ENCODE measurements at places on chromosomes 11 and 22.
A peak's percentile ranks its signal among the peaks of the same experiment; 100 is the strongest.

GRCh38 chr11:75384438-75385080, 14.8 kb upstream of the RPS3 start:
- no peak for DNase-seq

- no peak for DNase-seq
Observed at GRCh38 chr11:65300621-65301275, 13.9 kb upstream of the CDC42EP2 start.

DNA sequence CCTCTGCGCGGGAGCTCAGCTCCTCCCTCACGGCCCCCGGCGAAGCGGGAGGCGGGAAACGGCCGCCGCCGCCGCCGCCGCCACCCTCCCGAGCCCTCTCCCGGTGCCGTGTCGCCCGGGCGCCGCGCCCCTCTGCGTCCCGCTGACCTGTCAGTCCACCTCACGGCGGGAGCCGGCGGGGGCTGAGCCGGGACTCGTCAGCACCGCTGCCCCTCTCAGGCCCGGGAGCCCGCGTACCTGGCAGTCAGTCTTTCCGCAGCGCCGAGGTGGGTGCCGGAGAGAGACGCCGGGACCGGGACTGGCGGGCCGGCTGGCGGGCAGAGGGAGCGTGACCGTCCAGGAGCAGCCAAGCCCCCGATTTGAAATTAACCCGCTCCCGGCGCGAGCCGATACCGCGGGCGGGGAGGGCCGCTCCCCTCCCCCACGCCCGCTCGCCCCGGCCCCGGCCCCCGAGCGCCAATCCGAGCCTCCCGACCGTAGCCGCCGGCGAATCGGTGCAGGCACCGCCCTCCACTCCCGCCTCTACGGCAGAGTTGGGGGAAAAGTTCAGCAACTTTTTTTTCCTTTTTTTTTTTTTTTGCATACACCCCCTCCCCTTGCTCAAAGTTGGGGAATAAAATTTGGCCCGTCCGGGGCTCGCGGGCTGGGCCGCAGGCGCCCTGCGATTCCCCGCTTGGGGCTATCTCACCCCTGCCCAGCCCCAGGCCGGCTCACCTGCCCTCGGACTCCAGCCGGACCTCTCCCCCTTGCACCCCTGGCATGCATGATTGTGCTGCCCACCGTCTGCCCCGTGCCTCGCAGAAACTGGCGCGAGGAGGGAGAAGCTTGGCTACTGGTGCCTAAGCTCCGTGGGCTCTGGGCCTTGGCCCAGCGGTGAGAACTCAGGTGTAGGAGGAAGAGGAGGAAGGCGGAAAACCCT, 774 bp upstream of the E2F8 start:
- no peak for DNase-seq

DNA sequence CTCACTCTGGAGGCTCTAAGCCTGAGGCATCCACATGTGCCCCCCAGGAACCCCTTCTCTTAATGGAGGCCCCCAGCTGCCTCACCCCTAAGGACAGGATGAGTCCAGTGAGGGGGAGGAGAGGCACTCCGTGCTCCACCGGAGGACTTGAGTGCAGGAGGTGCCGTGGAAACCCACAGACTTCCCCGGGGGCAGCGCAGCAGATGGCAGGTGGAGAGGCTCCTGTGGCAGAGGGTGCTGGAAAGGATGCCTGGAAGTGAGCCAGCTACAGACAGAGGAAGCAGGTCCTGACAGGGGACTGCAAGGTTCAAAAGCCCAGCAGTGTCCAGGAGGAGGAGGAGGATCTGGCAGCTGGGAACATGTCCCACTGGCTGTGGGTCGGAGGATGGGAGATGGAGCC, 1384.0 kb downstream of the TBC1D22A start:
- DNase-seq = no peak

- no peak for DNase-seq
Observed at GRCh38 chr11:130638033-130638432, 189.6 kb downstream of the ADAMTS15 start.

GRCh38 chr11:122230385-122230755, 114.4 kb upstream of the BLID start:
- no peak for DNase-seq

GRCh38 chr22:49357661-49358440, 469.8 kb downstream of the BRD1 start:
- DNase-seq = no peak

- DNase-seq = no peak
Observed at GRCh38 chr11:107830915-107831540, 27.6 kb downstream of the SLC35F2 start.

DNA sequence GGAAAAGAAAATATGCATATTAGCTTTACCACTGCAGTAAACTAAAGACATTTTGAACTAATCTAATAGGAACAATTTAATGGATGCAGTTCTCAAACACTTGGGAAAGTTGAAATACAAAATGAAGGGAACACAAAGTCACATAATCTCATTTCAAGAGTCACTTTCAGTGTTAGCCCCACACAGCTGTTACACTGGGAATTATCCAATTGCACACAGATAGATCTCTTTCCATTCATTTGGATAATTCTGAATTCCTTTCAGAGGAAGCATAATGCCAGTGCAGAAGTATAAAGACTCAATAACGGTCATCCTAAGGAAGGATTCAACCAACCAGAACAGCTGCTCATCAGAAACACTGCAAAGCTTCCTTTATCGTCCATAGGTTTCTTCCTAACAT, 173.3 kb downstream of the GRIA4 start:
- no peak for DNase-seq

DNA sequence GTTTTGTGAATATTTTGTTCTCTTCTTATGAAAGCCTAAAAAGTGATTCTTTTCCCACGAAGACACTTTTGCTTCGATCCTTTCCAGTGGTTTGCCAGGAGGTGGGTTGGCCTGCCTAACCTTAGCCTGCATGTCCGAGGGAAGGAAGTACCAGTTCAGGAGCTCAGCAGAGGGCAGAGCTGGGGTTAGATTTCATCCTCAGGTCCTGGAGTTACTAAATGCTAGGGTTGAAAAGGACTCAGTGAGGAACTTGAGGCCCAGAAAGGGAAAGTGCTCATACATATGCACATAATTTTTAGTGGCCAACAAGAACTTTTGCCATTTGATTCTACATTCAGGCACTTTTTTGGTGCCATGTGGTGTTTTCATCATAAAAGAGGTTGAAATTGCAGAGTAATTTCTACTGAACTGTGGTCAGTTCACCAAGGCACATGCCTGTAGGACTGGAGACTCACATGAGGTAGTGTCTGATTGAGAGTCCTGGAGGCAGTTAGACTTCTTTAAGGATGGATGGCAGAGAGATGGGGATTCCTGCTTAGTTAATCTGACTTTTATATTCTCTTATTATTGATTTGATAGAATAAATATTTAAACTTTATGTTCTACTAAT, 36.7 kb downstream of the NCAM1 start:
- no peak for DNase-seq

- no peak for DNase-seq
Observed at GRCh38 chr11:17978553-17979287, 34.1 kb downstream of the SERGEF start.

DNA sequence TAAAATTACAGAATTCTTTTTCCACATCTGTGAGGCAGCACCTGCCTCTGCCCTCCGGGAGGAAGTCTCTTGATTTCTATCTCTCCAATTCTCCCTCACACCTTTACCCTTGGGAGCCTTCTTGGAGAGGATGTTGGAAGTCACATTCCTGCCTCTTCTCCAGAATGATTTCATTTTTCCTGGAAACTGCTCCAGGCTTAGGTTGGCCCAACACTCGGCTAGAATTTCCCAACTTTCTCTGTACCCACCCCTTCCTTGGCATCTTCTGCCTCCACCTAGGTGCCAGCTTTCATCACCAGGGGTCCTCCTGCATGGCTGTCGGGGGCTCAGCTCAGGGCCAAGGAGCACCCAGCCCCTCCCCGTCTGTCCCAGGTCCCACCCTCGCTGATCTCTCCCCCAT, 43.2 kb downstream of the SLCO2B1 start:
- no peak for DNase-seq

DNA sequence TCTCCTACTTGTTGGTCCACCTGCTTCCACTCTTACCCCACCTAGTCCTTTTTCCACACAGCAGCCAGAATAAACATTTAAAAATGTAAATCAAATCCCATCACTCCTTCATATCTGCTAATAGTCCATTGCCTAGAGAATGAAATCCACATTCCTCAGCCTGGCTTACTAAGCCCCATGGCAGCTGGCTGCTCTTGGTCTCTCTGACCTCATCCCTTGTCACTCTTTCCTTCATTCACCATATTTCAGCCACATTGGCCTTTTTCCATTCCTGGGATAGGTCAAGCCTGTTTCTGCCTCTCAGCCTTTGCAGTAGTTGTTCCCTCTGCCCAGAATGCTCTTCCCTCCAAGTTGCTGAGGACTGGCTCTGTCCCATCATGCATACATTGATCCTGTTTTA, 512.8 kb downstream of the INSC start:
- no peak for DNase-seq

- DNase-seq = no peak
Observed at GRCh38 chr22:39363751-39364515, 14.1 kb downstream of the SYNGR1 start.

DNA sequence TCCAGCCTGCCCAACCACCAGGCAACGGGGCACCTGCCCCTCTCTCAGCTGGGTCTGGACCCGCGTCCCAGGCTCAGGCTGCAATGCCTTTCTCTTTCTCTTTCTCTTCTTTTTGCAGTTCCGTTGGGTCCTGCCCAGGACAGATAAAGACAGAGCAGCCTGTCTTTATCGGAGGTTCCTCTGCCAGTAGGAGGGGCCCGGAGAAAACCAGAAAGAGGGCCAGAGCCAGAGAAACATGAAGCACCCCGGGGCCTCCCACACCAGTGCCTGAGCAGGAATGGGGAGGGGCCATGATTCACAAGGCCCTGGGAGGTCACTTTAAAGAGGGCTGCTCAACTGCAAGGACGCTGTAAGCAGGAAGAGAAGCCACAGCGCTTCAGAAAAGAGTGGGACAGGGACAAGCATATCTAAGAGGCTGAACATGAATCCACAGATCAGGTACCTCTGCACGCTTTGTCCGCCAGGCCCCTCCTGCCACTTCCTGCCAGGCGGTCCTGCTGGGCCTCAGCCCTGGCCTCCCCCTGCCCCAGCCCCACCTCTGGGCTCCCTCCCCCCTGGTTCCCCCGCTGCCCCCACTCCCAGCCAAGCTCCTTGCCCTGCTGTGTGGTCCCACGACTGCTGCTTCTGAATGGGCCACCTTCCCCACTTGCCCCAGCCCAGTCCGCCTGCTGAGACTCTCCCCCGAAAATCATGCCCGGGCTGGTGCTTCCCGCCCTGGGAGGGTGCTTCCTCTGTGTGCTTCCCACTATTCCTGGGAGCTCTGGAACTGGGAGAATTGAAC, at the start of gene APOBEC3C:
TSS of gene APOBEC3C (plus strand) at position 316 of the 781 bp plus-strand sequence. CDS start at position 422, 106 bp downstream.
- peak; percentile 57 for DNase-seq

GRCh38 chr22:49380095-49380827, 447.4 kb downstream of the BRD1 start:
- DNase-seq = no peak

DNA sequence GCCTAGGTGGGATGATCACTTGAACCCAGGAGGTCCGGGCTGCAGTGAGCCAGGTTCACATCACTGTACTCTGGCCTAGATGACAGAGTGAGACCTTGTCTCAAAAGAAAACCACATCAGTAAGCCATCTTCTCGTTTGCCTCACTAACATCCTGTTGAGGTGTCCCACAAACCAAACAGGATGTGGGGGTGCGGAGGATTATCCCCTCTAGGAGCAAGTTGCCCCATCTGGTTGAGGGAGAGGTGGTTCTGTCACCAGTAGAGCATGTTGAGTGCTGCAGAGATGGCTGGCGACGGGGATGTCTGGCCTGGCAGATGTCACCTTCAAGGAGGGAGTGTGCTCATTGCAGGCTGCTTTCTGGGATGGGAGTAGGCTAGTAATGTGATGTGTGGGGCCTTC, 72.4 kb downstream of the ZNRF3 start:
- DNase-seq = no peak

GRCh38 chr11:16841481-16841880, 103.0 kb downstream of the C11orf58 start:
- no peak for DNase-seq
